Osteocyte (in vitro differentiated cells): ENCODE measurements at places on chromosomes 4 and X. TPM values are rescaled to one million over a fixed set of nuclear protein-coding genes. Genes with fewer than 3 reads are reported as not detected.
A peak's percentile ranks its signal among the peaks of the same experiment; 100 is the strongest.

DMRTC1 gene
- total RNA-seq, result not detected in 2 replicates

DNA sequence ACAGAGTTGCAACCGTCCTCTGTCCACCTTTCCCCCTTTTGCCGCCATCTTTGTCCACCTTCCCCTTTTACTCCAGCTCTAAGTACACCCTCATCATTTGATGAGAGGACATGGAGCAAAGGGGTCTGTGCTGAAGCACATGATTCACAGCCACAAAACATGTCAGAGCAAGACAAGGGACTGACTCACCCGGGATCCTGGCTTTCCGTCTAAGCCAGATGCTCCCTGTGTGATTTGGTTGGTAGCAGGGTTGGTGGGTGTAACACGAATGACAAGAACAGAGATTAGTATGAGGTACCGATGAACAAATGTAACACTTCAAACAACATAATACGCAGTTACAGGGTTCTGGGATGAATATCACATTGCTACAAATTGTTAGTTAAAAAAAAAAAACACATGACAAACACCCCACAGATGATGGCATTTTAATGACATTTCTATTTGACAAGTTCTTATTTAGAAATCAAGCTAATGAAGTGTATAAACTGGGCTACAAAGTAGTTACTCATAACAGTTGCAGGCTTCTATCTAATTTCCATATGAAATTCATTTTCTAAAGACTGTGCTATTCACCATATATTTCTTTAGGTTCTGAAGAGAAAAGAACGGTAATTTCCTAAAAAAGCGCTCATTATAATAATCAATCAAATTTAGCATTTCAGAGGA, 71.4 kb upstream of the ETNPPL start:
- H3K36me3 ChIP-seq, result no peaks in the 10 kb centered on the region
- no peak overlapping the region for H3K4me3 ChIP-seq
- H3K27ac ChIP-seq, result no peak overlapping the region
- H3K27me3 ChIP-seq, result no peaks in the 10 kb centered on the region
- DNase-seq, result no peak

- DNase-seq, result no peak
- no peak overlapping the region for H3K27ac ChIP-seq
- no peak overlapping the region for H3K4me3 ChIP-seq
- no peaks in the 10 kb centered on the region for H3K4me1 ChIP-seq
- H3K36me3 ChIP-seq, result no peaks in the 10 kb centered on the region
These were observed 4.2 kb downstream of the NKX1-1 start for GRCh38 chr4:1402021-1402515.

- no peak overlapping the region for H3K27ac ChIP-seq
- no peaks in the 10 kb centered on the region for H3K27me3 ChIP-seq
- no peak for DNase-seq
- no peak overlapping the region for H3K4me3 ChIP-seq
- H3K4me1 ChIP-seq, result no peaks in the 10 kb centered on the region
These were observed 30.4 kb upstream of the TMSB15A start for GRCh38 chrX:102546828-102547493.

DNA sequence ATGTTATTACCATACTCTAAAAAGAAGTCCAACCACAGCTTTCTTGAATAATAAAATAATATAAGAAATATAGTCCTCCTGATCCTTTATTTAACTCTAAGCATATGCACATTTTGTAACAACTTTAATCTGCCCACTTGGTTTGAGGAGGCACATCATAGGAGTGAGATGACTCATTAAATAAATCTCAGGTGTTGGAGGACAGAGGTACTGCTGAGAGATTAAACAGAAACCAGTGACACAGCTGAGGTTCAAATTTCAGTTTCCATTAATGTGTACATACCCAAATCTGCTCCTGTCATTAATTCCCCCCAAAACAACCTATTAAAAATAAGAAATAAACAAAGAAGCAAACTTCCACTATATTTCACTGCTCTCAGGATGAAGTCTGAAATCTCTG, 211.0 kb downstream of the KCTD8 start:
- no peak overlapping the region for H3K4me3 ChIP-seq
- no peaks in the 10 kb centered on the region for H3K27me3 ChIP-seq
- no peaks in the 10 kb centered on the region for H3K4me1 ChIP-seq
- H3K27ac ChIP-seq, result no peak overlapping the region
- DNase-seq, result no peak

- peaks cover 93% of the 10 kb centered on the region for H3K27me3 ChIP-seq
- H3K4me1 ChIP-seq, result peaks cover 35% of the 10 kb centered on the region
- no peak overlapping the region for H3K4me3 ChIP-seq
- no peaks in the 10 kb centered on the region for H3K36me3 ChIP-seq
These were observed 9.6 kb upstream of the PRDM8 start for GRCh38 chr4:80187677-80188076.

DNA sequence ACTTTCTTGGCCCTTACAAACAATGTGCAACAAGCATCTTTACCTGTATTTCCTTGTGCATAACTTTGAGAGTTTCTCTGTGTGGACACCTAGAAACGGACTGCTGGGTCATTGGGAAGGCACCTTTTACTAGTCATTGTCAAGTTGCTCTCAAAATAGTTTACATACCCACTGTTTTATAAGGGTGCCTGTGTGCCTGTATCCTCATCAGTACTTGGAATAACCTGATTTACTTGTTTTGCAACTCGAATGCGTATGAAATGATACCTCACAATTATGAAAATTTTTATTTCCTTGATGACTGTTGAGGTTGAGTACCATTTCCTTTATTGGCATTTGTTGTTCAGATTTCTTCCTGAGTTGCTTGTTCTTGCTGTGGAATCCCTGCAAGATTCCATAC, 150.8 kb downstream of the STIM2 start:
- peaks cover 4% of the 10 kb centered on the region for H3K36me3 ChIP-seq
- no peaks in the 10 kb centered on the region for H3K27me3 ChIP-seq
- peaks cover 17% of the 10 kb centered on the region for H3K4me1 ChIP-seq
- DNase-seq, result no peak
- H3K4me3 ChIP-seq, result no peak overlapping the region

DNA sequence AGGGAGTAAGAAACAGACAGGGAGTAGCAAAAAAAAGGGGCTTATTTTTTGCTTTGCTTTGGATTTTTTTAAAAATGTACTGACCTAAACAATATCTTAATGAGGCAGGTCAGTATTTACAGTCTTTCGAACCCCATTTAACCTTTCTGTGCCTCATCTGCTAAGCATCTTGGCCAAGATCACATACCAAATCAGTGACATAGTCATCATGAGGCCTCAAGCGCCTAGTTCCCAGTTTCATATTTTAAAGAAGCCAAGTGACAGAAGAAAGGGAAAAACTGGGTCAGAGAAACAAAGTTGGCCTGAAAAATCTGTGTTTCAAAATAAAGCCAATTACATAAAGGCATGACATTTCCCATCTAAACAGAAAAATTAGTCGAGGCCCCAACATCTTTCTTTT, 94.6 kb upstream of the WDR44 start:
- H3K27me3 ChIP-seq, result no peaks in the 10 kb centered on the region
- no peak overlapping the region for H3K4me3 ChIP-seq
- no peaks in the 10 kb centered on the region for H3K36me3 ChIP-seq
- DNase-seq, result no peak

MAB21L2 gene
- 67.2 and 72.1 TPM in 2 replicates for total RNA-seq

DNA sequence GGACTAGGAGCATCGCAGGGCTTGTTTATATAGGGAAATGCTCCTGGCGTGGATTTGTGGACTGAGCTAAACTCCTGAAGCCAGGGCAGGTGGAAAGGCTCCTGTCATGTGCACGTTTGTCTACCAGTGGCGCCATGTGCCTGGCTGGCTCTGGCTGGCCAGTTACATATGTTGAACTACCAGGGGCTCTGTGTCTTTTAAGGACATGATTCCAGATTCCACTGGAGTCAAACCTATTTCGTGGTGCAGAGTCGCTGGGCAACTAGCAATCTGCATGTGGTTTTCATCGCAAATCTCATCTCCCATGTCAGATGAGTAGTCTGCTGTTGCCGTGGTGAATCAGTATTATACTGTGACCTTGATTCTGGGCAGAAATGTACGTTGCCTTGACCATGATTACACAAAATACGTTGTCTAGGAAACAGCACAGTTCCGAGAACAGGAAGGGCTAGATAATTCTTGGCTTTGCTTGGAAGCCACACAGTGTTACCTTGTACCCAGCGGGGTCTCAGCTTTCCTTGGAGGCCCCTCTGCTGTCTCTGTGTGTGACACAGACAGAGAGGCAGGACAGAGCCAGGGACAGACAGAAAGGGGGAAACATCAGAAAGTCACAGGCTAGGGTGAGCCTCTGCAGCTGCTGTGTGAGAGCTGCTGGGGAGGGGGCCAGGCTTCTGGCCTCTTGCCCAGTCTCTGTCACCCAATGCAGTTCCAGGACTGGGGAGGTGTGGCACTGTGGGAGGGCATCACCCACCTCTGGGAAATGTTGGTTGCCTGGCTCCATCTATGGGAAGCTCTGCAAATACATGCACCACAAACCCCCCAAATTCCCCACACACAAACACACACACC, 19.2 kb downstream of the PNMA6E start:
- H3K4me1 ChIP-seq, result no peaks in the 10 kb centered on the region
- peak; percentile 85 for DNase-seq
- H3K27me3 ChIP-seq, result no peaks in the 10 kb centered on the region
- H3K27ac ChIP-seq, result no peak overlapping the region

XK gene
- total RNA-seq, result not detected in 2 replicates

CYBB gene
- total RNA-seq, result not detected in 2 replicates

DNA sequence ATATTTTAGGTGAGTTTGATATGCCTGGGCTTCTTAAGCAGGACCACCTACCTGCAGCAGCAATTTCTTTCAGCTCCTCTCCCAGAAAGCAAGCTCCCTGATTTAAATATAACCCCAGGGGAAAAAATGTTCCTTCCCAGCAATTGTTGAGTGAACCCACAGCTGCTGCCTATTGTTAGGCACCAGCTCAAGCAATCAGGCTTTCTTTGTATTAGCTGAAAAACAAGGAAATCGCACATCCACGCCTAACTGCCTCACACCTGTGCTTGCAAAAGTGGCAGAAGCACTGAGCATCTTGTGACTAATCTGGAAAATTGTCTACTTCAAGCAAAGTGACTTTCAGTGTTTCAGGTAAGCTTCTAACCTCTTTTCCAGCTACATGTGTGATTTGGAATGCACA, 432.2 kb downstream of the SMARCA1 start:
- DNase-seq, result no peak
- H3K4me1 ChIP-seq, result no peaks in the 10 kb centered on the region
- no peaks in the 10 kb centered on the region for H3K36me3 ChIP-seq
- H3K27me3 ChIP-seq, result no peaks in the 10 kb centered on the region
- no peak overlapping the region for H3K27ac ChIP-seq

GRCh38 chr4:121873604-121874003, 3.3 kb upstream of the BBS7 start:
- H3K4me3 ChIP-seq, result no peak overlapping the region
- H3K4me1 ChIP-seq, result peaks cover 18% of the 10 kb centered on the region
- H3K36me3 ChIP-seq, result no peaks in the 10 kb centered on the region
- DNase-seq, result no peak
- peaks cover 11% of the 10 kb centered on the region for H3K27me3 ChIP-seq

CC2D2A gene
- total RNA-seq, result 25.5 and 31.2 TPM in 2 replicates

DNA sequence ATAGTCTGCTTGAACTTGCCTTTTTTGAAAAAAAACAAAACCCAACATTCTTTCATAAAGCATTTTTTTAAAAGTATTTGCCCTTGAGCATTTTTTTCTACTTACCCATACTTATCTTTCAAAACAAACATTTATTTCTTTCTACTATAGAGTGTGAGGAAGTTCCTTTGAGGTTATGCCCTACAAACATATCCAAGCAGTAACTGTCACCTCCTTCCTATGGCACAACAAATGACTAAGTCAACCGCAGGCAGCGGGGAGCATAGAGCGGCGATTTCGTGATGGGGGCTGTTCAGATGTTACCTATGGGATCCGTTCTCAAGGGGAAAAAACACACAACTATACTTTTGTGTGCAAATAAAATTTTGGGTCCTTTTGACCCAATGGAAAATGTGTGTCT, 19.4 kb downstream of the SPRY1 start:
- H3K36me3 ChIP-seq, result no peaks in the 10 kb centered on the region
- H3K27ac ChIP-seq, result peak overlapping the region; percentile 51
- DNase-seq, result no peak
- no peaks in the 10 kb centered on the region for H3K27me3 ChIP-seq
- H3K4me3 ChIP-seq, result peak overlapping the region; percentile 36

DNA sequence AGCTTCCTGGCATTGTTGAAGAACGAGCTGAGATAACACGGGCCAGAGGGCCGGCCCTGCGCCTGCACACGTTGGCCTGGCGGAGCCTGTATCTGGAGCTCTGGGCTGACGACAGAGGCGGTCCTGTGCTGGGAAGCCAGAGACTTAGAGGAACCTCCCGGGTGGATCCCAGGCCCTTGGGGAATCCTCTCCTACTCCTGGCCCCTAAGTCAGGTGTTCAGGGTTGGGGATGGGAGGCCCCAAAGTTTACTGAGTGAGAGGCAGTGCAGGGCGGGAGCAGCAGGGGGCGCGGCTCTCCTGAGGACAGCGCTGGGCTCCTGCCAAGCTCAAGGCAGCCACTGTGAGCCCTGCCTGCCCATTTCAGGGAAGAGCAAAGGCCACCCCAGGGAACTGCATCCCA, 2.5 kb upstream of the HTRA3 start:
- H3K4me3 ChIP-seq, result no peak overlapping the region
- no peaks in the 10 kb centered on the region for H3K36me3 ChIP-seq
- DNase-seq, result no peak
- H3K4me1 ChIP-seq, result peaks cover 3% of the 10 kb centered on the region
- H3K27me3 ChIP-seq, result peaks cover 14% of the 10 kb centered on the region

CT45A1 gene
- total RNA-seq, result not detected in 2 replicates

NAT8L gene
- total RNA-seq, result 0.64 and 0.84 TPM in 2 replicates

MAGEA6 gene
- not detected in 2 replicates for total RNA-seq

DNA sequence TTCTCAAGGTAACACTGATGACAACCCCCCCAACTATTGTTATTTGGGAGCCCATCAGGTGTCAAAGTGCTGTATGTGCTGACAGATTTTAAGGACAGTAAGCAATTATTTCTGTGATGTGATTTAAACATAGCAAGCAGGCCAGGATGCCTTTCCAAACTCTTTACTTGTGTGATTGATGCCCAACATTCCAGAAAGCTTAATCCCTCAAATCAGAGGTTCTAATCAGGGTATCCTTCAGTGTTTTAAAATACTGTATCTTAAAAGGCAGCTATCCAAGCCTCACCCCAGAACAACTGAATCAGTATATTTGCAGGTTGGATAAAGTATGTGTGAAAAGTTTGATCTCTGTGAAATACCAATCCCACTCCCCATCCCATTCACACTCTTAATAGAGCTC, 119.7 kb downstream of the GASK1B start:
- no peaks in the 10 kb centered on the region for H3K36me3 ChIP-seq
- DNase-seq, result no peak
- H3K4me3 ChIP-seq, result no peak overlapping the region
- peaks cover 16% of the 10 kb centered on the region for H3K4me1 ChIP-seq
- H3K27ac ChIP-seq, result no peak overlapping the region

DNA sequence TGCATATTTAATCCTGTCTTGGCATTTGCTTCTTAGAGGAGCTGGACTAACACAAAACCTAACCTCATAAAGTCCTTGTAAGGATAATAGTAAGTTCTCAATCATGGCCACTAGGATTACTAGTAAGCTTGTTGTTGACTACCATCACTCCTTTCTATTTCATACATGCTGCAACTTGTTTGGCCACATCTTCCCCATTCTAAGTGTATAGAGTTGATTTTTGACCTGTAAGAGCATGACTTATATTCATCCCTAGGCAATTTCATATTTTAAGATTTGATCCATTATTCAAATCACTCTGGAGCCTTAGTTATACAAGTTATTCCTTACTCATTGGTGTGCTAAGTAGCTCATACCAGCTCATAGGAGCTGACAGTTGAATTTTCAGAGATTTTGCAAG, 109.4 kb downstream of the EFHC2 start:
- DNase-seq, result no peak
- no peaks in the 10 kb centered on the region for H3K36me3 ChIP-seq
- H3K4me1 ChIP-seq, result no peaks in the 10 kb centered on the region

NAP1L3 gene
- total RNA-seq, result 14.3 and 15.0 TPM in 2 replicates

HAND2 gene
- not detected in 2 replicates for total RNA-seq

- no peak overlapping the region for H3K4me3 ChIP-seq
- no peak overlapping the region for H3K27ac ChIP-seq
- no peaks in the 10 kb centered on the region for H3K4me1 ChIP-seq
- H3K36me3 ChIP-seq, result no peaks in the 10 kb centered on the region
These were observed 36.0 kb downstream of the CCNG2 start for GRCh38 chr4:77193046-77193445.
